Skin of body (tissue), 3 donors: ENCODE measurements at places on chromosomes 2 and 18.

- DNase-seq = no peak
Measured at GRCh38 chr2:188314314-188315054, 22.8 kb downstream of the GULP1 start.

DNA sequence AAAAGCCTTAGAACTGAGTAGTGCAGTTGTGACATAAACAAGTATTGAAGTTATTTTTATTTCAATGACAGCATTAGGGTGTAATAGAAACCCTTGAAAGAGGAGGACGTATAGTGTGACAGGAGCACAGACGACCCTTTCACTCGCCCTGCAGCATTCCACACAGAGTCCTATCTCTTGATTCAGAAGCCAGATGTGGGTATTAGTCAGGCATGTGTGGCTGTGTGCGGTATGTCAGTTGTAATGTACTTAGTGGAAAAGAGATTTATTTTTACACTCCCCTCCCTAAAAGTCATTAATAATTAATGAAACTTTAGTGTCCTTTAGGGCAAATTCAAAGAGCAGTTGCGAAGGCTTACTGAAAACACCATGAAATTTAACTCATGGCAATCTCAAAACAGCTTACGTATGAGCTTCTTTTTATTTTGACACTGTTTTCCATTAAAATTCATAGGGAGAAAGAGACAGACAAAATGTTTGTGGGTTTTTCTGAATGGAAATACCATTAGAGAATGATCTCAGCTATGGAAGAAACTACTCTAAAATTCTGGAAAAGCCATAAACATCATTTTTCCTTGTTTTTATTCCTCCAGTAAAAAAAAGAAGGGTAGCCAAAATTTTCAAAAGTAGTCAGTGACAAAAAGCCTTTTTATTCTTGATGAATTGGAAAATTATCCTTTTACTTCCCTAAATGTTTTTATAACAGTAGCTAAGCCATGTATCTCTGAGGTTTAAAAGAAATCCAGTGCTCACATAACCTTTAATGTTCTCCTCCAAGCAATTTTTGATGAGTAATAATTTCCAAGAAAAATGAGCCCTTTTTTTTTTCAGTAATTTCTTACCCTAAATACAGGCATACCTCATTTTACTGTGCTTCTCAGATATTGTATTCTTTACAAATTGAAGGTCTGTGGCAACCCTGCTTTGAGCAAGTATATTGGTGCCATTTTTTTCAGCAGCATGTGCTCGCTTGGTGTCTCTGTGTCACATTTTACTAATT is 84.0 kb upstream of the DSEL start:
- DNase-seq = peak; percentile 71

DNA sequence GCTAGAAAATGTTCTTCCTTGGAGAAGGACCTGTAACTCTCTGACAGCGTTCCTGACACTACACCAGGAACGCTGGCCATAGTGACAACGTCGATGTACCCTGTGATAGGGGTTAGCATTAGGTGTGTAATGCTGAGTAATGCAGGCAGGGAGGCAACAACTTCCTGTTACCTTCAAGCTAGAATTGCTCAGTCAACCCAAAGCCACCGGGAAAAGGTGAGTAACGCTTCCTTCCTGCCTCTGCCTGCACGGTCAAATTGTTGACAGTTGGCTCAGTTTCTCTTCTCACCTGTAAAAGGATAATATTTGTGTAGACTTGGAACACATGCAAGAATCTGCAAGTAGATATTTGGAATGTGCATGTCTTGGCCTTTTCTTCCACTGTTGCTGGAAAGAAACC is 12.7 kb downstream of the FAM110C start:
- DNase-seq = no peak

DNA sequence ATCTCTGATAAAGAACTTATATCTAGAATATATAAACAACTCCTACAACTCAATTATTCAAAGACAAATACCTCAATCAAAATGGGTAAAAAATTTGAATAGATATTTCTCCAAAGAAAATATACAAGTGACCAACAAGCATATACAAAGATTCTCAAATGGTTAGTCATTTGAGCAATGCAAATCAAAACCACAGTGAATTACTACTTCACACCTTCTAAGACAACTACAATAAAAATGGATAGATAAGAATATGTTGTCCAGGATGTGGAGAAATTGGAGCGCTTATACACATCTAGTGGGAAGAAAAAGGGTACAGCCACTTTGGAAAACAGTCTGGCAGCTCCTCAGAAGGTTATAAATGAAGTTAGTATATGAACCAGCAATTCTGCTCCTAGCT is 332.9 kb downstream of the TGIF1 start:
- DNase-seq = no peak

DNA sequence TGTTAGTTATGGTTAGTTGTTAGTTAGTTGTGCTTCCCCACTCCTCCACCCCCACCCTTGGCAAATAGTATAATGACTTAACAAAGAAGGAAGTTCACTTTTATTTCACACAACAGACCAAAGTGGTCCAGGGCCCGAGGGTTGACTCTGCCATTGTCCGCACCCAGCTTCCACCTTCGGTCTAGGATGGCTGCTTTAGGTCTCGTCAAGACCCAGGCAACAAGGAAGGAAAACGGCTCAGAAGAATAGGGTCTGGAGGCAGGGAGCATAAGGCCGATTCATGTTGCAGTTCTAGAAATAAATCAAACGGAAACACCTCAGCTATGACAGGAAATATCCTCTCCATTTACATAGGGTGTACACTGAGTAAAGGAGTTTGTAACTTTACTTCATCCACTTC is 206.0 kb upstream of the CXCR4 start:
- DNase-seq = no peak

DNA sequence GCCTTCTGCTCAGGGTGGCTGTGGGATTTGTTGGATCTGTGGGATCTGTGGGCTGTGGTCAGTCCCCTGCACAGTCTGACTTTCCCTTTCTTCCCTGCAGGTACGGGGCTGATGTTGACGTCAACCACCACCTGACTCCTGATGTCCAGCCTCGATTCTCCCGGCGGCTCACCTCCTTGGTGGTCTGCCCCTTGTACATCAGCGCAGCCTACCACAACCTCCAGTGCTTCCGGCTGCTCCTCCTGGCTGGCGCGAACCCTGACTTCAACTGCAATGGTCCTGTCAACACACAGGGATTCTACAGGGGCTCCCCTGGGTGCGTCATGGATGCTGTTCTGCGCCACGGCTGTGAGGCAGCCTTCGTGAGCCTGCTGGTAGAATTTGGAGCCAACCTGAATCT is 17.5 kb downstream of the ASB1 start:
- no peak for DNase-seq

DNA sequence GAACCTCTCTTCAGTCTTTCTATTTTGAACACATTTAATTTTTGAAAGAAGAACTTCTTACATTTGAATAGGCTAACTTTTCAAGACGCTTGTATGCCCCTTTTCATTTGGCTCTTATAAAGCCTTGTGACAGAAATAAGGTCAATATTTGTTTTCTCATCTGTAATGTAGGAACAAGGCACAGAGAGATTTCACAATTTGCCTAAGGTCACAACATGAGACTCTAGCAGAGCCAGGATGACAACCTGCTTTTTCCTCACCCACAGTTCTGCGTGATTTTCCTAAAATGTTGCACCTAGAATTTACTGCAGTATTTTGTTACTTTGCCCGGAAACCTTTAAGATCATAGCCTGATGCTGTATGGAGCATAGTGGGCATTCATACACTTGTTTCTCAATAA is 67.4 kb downstream of the TXNL1 start:
- no peak for DNase-seq

GRCh38 chr2:236935631-236936445 is 149.9 kb upstream of the COPS8 start:
- DNase-seq = no peak

GRCh38 chr2:96225016-96225533 is 16.4 kb upstream of the STARD7 start:
- no peak for DNase-seq

DNA sequence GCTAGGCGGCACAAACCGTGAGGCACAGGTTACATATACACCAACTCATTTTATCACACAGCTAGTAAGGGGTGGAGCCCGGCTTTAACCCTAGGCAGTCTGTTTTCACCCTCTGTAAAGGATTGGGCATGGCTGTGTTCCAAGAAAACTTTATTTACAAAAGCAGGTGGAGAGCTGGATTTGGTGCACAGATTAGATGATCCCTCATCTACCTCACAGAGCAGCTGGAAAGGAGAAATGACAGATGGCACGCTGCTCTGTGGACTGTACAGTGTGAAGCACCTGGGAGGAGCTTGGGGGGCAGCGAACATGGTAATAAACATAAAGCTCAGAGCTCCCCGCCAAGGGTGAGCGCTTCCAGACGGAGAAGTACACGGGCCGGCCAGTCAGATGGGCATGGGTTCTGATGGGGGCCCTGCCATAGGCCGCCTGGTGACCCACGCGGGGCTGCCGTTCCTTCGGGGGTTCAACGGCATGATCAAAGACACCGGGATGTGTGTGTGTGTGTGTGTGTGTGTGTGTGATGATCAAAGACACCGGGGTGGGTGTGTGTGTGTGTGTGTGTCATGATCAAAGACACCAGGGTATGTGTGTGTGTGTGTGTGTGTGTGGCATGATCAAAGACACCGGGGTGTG is 862 bp upstream of the TMEM177 start:
- DNase-seq = no peak

DNA sequence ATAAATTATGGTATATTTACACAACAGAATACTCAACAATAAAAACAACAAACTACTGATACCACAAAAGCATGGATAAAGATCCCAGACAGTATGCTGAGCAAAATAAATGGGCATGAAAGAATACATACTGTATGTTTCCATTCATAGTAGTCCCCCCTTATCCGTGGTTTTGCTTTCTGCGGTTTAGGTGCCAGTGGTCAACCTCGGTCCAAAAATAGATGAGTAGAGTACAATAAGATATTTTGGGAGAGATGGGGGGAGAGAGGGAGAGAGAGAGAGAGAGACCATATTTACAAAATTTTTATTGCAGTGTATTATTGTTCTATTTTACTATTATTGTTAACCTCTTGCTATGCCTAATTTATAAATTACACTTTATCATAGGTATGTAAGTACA is 21.0 kb upstream of the TGFA start:
- DNase-seq = no peak

- DNase-seq = no peak
Measured at GRCh38 chr2:60948926-60949579, 67.7 kb downstream of the REL start.

GRCh38 chr2:96264656-96265348 is 995 bp downstream of the TMEM127 start:
- DNase-seq = no peak

GRCh38 chr2:119689218-119689617 is 10.2 kb downstream of the TMEM177 start:
- no peak for DNase-seq

GRCh38 chr2:54866868-54867267 is 143.4 kb downstream of the EML6 start:
- DNase-seq = no peak

DNA sequence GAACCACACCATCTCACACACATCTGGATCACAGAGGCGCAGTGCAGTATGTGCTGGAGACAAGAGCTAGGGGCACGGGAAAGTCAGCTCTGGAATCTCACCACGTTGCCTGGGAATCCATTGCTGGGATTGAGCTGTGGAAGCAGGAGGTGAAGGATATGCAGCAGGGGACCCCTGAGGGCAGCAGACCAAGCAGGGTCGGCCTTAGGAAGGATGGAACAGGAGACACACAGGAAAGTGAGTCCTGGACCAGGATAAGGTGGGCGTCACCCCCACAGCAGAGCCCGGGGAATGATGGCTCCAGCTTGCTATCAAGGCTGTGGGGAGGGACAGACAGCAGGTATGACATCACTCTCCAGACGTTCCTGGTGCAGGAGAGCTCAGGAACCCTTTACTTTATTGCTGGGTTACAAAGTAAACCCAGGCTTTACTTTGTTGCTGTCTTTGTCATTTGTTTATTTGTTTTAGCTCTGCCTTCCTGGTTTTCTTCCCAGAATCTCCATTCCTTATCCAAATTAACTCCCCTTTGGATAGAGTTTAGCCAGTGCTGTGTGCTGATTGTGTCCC is 329.8 kb upstream of the MYT1L start:
- no peak for DNase-seq

DNA sequence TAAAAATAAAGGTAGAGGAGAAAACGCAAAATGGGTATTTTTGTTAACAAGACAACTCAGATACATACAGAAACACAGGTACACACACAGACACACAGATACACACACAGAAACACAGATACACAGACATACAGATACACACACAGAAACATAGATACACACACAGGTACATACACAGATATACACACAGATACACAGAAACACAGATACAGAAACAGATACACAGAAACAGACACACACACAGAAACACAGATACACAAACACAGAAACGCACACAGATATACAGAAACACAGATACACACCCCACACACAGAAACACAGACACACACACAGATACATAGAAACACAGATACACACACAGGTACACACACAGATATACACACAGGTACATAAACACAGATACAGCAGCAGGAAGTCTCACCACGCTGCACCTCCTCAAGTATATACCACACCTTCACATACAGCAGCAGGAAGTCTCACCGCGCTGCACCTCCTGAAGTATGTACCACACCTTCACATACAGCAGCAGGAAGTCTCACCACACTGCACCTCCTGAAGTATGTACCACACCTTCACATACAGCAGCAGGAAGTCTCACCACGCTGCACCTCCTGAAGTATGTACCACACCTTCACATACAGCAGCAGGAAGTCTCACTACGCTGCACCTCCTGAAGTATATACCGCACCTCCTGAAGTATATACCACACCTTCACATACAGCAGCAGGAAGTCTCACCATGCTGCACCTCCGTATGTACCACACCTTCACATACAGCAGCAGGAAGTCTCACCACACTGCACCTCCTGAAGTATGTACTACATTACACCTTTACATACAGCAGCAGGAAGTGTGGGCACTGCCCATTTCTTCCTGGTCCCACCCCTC is 250.5 kb downstream of the HDAC4 start:
- DNase-seq = no peak

- no peak for DNase-seq
Measured at GRCh38 chr2:182982941-182983340, 55.3 kb downstream of the NCKAP1 start.

DNA sequence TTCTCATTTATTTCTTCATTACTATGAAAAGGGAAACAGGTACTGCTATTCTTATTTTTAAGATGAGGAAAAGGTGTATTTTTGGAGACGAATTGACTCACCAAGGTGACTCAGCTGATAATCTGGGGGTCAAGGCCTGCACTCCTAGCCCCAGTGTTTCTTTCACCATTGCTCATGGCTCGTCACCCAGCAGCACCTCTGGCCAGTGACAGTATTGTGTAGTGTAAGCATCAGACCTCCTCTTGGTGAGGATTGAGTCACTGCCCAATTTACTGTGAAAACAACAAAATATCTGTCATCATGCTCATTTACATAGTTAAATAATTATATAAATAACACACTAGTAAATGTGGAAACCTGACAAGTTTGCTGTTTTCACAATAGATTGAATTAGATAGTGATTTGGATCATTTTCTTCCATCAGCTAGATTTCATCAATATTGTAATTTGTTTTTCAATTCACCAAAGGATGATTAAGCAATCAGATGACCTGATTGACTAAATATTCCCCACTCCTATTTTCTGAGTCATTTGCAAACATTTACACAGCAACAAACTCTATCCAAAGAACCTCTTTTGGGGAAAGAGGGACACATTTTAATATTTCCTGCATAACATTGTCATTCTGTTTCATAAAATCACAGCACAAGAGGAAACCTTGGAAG is 492.8 kb upstream of the RAB12 start:
- no peak for DNase-seq

GRCh38 chr2:186827862-186828492 is 21.0 kb downstream of the ZSWIM2 start:
- DNase-seq = no peak
